DMS153 (cell line): ENCODE measurements at places on chromosomes 3 and 15.

GRCh38 chr3:10459954-10460754 is 45.2 kb downstream of the ATP2B2 start:
- no peak for DNase-seq

DNA sequence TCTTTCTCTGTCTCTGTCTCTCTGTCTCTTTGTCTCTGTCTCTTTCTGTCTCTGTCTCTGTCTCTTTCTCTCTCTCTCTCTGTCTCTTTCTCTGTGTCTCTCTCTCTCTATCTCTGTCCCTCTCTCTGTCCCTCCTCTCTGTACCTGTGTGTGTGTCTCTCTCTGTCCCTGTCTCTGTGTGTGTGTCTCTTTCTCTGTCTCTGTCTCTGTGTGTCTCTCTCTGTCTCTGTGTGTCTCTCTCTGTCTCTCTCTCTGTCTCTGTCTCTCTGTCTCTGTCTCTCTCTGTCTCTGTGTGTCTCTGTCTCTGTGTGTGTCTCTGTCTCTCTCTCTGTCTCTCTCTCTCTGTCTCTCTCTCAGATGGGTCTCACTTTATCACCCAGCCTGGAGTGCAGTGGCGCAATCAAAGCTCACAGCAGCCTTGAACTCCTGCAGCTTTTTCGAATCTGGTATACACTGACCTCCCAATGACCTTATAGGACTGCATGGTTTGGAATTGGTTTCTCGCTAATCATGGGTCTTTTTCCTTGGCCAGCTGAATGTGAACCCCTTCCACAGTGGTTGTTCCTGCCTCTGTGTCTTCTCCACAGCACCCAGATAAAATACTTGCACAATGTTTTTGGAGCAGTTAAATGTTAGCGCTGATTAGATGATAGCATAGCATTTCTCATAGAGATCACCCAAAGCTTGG is 102.6 kb upstream of the KLHL25 start:
- DNase-seq: no peak

- no peak for DNase-seq
Observed at GRCh38 chr3:10772271-10773161, 43.5 kb upstream of the SLC6A11 start.

DNA sequence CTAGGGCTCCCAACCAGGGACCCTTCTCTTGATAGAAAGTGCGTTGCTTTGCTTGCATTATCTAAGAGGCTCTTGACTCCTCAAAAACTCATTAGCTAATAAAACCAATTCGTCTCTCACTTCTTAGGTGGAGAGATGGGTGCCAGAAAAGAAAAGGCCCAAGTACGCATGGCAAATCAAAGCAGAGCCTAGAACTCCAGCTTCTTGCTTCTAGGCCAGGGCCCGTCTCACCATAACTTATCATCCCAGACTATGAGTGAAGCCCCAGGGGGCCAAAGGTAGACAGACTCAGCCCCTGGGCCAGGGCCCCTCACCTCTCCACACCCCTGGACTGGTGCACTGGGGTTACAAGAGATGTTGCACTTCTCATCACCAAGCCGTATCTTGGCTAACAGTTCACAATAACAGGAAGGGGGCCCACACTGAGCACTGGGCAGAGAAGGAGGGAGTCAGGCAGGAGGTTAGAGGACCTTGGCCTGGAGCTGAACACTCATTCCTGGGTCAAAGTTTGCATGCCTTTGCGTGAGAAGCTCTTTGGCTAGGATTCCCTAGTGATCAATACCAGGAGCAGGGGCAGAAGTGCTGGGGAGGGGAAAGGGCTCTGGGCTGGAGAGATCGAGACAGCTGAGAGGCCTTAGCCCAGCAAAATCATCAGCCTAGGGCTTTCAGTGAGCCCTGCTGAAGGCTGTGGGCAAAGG is 5.4 kb upstream of the CYP1A1 start:
- no peak for DNase-seq

GRCh38 chr3:71689291-71689690 is 35.9 kb downstream of the EIF4E3 start:
- no peak for DNase-seq
